ENCODE measurements at places on chromosomes 13 and 19.

DNA sequence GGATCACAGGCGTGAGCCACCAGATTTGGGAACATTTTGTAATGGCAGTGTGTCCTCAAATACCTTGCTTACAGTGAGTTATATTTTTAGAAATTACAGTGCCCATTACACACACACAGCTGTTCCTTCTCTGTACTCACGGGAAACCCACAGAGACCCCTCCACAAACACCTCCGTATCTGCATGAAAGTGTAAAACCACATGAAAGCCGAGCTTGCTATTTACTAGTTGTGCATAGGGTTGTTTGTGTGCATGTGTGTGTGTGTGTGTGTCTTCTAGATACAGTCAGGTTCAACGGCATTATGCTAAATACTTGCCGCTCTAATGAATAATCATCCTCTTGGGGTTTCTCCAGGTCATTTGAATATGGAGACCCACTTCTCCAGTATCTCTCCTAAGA lies 22.3 kb upstream of the LILRA2 start:
- DNase-seq: no peak

GRCh38 chr13:39401756-39402155 lies 201.2 kb downstream of the LHFPL6 start:
- DNase-seq: no peak

DNA sequence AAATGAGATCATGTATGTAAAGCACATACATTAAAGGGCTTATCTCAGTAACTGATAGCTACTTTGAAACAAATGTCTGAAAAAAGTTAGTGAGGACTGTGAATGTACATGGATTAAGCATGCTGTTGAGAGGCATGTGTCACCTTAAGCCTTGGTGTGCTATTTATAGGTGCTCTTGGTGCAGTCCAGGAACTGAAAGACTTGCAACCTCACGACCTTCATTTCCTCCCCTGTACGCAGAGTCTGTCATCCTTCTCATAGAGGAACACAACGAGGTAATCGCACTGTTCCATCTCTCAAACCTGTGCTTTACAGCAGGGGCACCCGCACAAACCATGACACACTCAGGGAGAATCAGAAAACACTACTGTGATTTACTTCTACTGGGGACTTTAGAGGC lies 65.6 kb downstream of the UFM1 start:
- DNase-seq: peak; percentile 20

GRCh38 chr13:99356262-99357091 lies 49.3 kb upstream of the GPR183 start:
- DNase-seq: no peak

- DNase-seq: no peak
Measured at GRCh38 chr19:49347191-49347590, 12.0 kb downstream of the CD37 start.

- no peak for DNase-seq
Measured at GRCh38 chr19:51263808-51264207, 12.9 kb downstream of the SIGLECL1 start.

GRCh38 chr19:46718157-46718933 lies 1.4 kb upstream of the PRKD2 start:
- DNase-seq: peak; percentile 52
